ENCODE measurements at places on chromosomes 3 and 15. TPM values are rescaled to one million over a fixed set of nuclear protein-coding genes. Genes with fewer than 3 reads are reported as not detected.

The DOCK3 gene
- 0.17 TPM for total RNA-seq

The OCA2 gene
- total RNA-seq, result not detected

The UTS2B gene
- total RNA-seq, result 0.99 TPM

The PCOLCE2 gene
- total RNA-seq, result 6.7 TPM

The PRKAR2A gene
- total RNA-seq, result 17.8 TPM

The TJP1 gene
- 53.7 TPM for total RNA-seq

The ARHGEF26 gene
- 1.3 TPM for total RNA-seq

The ISLR2 gene
- total RNA-seq, result not detected

The GRK7 gene
- total RNA-seq, result not detected

The GPR160 gene
- total RNA-seq, result 0.50 TPM

The CMTM8 gene
- 0.26 TPM for total RNA-seq

The GOLGA8G gene
- not detected for total RNA-seq

The CLDN1 gene
- 2.6 TPM for total RNA-seq

The OSBPL10 gene
- total RNA-seq, result 7.1 TPM

The FILIP1L gene
- total RNA-seq, result 71.4 TPM

The PPARG gene
- total RNA-seq, result 14.9 TPM

The PLSCR2 gene
- not detected for total RNA-seq

The C3orf62 gene
- total RNA-seq, result 1.5 TPM

The MNS1 gene
- total RNA-seq, result 2.1 TPM

The CCDC39 gene
- total RNA-seq, result under 0.01 TPM

The ZNF148 gene
- total RNA-seq, result 41.3 TPM

The FOXB1 gene
- not detected for total RNA-seq

The IQCH gene
- 5.0 TPM for total RNA-seq

The CYP19A1 gene
- 3.9 TPM for total RNA-seq

The FEZF2 gene
- not detected for total RNA-seq

The COL6A5 gene
- under 0.01 TPM for total RNA-seq

The ERICH6 gene
- total RNA-seq, result under 0.01 TPM

The TRIM42 gene
- not detected for total RNA-seq
